ENCODE measurements at places on chromosomes 5 and 9.
A peak's percentile ranks its signal among the peaks of the same experiment; 100 is the strongest.

DNA sequence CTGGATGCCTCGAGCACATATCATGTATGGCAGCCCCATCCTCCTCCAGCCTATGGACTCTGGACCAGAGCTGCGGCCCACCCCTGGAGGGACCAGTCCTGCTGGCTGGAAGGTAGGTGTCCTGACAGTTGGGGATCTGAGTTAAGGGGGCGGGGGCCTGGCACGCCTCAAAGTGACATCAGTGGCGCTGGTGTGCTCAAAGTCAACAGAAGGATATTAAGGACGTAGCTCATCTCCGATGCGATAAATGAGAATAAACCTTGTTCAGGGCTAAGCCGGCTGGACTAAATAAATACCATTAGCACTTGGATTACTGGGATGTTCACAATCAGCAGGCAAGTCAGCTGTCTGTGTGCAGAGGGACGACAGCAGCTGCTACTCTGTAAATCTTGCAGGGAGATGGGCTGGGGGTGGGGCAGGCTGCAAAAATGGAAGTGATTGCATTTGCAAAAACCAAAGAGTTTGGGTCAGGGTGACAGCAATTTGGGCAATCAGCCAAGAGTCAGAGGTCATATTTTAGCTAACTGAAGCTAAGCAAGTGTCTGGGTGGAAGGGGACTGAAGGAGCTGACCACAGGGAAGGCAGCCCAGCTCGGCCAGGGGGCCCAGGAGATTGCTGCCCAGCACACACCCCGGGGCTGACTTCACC is 80.0 kb upstream of the LRRTM2 start:
- DNase-seq: peak; percentile 88

DNA sequence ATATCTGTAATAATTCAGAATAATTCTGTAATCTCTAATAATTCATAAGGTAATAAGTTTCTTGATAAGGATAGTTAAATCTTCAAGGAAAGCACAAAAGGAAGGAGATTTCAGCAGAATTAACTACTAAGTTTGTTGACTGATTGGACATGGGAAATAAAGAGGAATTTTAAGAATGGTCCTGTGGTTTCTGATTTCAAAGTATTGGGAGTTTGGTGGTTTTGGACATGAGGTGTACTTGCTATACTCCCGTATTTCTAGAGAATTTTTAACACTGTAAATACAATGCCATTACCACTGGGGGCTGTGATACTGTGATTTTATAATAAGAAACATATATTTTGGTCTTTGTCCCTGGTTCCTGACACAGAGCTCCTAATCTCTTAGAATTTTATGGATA is 123.9 kb downstream of the UNC13B start:
- DNase-seq: no peak

- DNase-seq: no peak
These were observed 5.9 kb upstream of the RGMB start for GRCh38 chr5:98767581-98767980.

DNA sequence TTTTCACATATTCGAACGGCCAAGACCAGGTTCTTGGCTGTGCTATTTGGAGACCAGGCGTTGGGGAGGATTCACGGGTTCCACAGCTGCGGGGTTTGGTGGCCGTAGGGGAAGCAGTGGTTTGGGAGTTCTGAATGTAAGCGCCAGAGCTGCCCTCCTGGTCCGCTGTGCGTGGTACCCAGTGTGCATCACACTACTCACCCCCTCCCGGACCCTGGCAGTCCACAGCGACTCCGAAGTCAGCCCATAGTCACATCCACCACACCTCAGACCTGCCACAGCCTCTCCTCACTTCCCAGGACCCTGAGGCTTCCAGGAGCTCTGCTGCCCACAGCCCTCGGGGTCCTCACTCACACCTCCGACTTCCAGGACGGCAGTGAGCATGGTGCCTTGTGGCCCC is 26.8 kb downstream of the AMBP start:
- DNase-seq: no peak

DNA sequence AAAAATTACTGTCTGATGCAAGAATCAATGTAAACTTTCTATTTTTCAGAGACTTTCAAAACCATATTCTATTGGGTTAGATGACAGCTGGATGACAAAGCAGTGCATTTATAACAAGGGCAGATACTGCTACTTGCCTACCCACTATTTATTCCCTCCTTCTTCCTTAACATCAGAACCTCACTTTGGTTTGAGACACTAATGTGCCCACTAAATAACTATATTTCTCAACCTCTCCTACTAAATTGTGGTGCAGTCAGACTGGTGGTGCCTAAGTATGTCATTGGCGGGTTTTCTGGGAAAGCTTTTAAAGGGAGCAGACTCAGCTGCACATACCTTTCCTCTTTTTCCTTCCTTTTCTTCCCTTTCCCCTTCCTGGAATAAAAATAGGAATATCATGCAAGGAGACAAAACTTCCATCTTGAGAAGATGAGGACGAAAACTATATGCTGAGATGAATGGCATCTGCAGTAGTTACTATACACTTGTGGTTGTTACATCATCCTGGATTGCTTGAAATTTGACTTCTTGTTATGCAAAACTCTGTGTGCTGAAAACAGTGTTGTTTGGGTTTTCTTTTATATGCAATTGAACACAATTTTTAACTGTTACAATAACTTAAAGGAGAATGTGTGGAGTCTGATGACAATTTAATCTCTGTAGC is 43.8 kb downstream of the PRR16 start:
- DNase-seq: no peak

GRCh38 chr9:4537581-4537980 is 47.3 kb downstream of the SLC1A1 start:
- DNase-seq: no peak

Measured in NCI-H510A treated with DMSO at 0.1 percent for 48 hours (cell line).